NCI-H1105 (cell line): ENCODE measurements at places on chromosomes 16 and 17.
A peak's percentile ranks its signal among the peaks of the same experiment; 100 is the strongest.

- no peak for DNase-seq
Observed at GRCh38 chr17:12429116-12429515, 236.6 kb upstream of the MYOCD start.

- DNase-seq: no peak
Observed at GRCh38 chr16:19785512-19786130, 67.5 kb downstream of the IQCK start.

- DNase-seq: no peak
Observed at GRCh38 chr17:4641297-4642195, at the start of gene ALOX15. Gene ALOX15 (minus strand): TSS chr17:4641678. CDS start chr17:4641651, 27 bp downstream.

DNA sequence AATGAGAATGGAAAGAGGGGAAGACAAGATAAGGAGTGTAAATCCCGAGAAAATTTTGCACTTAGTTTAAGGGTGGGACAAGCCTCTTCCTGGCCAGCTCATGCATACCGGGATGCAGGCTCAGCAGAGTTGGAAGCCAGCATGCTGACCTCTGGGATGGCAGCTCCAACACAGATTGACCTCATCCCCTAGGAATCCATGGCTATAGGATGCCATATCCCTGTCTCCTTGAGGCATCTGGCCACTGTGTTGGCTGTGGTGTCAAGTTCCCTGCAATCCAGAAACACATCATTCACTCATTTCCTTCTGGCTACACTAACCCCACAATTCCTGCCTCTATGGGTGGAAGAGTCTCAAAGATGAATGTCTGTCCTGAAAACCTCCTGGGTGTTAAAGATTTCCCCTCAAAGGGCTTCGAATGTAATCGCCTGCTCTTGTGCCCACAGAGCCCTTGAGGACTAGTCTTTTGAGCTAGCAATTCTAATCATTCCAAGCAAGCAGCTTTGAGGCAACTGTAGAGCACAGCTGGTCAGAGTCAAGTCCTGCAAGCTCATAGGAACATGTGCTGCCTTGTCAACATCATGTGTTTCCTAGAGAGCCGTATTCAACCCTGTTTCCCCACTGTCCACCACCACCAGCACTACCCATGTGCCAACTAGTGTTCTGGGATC, 141.4 kb downstream of the PMP22 start:
- no peak for DNase-seq

- no peak for DNase-seq
Observed at GRCh38 chr17:11986179-11986941, 10.9 kb downstream of the ZNF18 start.

GRCh38 chr17:75476752-75477489, 20.5 kb downstream of the TMEM94 start:
- no peak for DNase-seq

DNA sequence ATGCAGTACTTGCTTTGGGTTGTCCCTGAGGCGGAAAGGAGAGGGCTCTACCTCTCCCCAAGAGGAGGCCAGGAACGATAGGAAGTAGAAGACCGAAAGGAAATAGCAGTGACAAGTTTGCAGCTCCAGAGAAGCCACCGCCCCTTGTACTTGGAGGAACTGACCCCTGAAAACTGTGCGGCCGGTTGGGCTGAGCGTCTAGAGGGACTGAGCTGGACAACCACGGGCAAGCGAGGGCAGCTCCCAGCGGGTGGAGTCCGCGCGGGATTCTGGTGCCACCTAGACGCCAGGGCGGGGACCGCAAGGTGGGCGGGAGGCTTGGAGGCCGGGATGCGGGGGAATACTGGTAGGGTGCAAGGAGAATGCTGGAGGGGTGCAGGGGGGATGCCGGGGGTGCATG, 1.3 kb upstream of the SLC6A4 start:
- DNase-seq: no peak

GRCh38 chr16:4982056-4982867, 24.1 kb downstream of the SEC14L5 start:
- DNase-seq: no peak

DNA sequence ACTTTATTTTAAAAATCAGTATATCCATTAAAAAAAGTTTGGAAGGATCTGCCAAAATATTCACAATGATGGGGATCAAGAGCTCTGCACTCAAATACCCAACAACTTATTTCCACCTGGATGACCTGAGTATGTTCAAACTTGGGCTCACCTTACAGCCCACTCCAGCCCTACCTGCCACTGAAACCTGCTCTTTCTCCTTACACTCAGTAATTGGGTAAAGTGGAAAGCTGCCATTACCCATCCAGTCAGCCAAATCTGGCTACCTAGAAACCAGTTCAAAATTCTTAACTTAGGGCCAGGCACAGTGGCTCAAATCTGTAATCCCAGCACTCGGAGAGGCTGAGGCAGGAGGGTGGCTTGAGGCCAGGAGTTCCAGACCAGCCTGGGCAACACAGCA, 9.6 kb downstream of the VPS53 start:
- DNase-seq: no peak

- no peak for DNase-seq
Observed at GRCh38 chr17:8421571-8421970, 14.1 kb upstream of the NDEL1 start.

GRCh38 chr16:80210787-80211186, 330.0 kb upstream of the DYNLRB2 start:
- no peak for DNase-seq

DNA sequence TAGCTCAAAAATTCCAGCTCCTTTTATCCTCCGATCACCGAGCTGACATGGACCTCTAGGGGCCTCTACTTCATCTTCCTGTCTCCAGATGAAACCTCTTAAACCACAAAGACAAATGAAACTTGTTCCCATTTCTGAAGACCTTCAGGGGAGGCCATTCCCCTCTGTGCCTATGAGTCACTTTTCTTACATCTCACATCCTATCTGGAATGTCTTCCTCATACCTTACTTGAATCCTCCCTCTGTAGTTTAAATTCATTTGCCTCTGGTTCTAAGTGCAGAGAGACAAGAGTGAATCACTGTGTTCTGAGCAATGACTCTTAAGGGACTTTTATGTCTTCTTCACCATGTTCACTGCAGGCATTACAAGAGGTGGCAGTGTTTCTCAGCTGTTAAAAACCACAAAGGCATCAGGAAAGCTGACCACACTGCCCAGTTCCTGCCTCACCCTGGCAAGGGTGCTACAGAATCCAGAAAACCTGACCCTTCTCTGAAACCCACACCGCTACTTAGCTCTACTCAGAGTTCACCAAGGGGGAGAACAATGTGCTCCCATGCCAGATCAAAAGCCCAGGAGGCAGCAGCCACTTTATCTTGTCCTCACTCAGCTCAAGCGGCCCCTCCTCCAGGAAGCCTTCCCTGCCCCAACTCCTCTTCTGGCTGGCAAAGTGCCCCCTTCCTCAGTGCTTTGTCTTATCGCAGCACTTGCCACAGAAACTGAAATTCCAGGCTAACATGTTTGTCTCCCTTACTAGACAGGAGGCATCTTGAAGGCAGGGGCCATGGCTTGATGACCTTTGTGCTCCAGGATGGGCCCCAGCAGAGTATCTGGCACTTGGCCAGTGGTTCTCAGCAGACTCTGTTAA, 6.4 kb downstream of the CUEDC1 start:
- no peak for DNase-seq

GRCh38 chr17:62681061-62681938, 53.8 kb downstream of the MRC2 start:
- DNase-seq: no peak

- DNase-seq: peak; percentile 28
Observed at GRCh38 chr17:20123209-20123608, 114.0 kb downstream of the SPECC1 start.

DNA sequence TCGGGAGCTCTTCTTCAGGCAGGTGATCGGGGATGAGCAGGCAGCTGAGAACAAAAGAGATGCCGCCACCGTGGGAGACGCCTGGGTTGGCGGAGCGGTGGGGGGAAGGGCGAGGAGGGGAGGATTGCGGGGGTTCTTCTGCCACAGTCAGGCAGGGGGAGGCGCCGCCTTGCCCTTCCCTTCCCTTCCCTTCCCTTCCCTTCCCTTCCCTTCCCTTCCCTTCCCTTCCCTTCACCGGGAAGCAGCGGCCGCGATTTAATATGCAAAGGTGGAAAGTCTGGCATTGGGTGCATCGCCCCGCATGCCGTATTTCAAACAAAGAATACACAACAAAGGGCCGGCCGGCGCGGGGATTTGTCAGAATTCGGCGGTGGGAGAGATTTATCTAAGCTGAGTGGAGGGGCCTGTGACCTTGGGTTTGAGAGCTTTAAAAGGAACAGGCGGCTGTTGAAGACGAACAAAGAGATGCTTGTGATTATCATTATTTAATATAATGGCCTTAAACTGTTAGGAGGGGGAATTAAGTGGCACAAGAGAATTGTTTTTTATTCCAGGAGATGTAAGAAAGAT, 262.3 kb upstream of the TNRC6C start:
- no peak for DNase-seq
